Muscle of back (tissue), 13 donors: ENCODE measurements at places on chromosomes 4 and X.

DNA sequence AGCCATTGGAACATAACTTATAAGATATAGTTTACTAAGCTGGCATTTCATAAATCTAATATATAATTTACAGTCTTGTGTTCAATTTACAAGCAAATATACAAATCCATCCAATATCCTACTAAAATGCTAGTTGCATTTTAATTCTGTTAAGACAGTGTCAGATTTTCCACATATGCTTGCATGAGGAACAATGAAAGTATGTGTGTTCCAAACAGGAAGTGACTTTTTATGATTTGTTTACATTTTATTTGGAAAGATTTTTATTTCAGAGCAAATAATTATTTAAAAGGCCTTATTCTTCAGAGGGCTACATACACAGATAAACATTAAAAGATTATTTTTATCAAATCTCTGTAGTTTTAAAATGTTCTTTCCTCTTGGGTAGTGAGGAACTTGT, 130.1 kb downstream of the KLHL34 start:
- DNase-seq, result no peak

GRCh38 chr4:93748373-93749291, 79.9 kb upstream of the ATOH1 start:
- DNase-seq, result no peak

- no peak for DNase-seq
These were observed 284.8 kb upstream of the TENM3 start for GRCh38 chr4:181958446-181958845.

GRCh38 chr4:189090174-189090814, 850.4 kb upstream of the FRG1 start:
- DNase-seq, result no peak

DNA sequence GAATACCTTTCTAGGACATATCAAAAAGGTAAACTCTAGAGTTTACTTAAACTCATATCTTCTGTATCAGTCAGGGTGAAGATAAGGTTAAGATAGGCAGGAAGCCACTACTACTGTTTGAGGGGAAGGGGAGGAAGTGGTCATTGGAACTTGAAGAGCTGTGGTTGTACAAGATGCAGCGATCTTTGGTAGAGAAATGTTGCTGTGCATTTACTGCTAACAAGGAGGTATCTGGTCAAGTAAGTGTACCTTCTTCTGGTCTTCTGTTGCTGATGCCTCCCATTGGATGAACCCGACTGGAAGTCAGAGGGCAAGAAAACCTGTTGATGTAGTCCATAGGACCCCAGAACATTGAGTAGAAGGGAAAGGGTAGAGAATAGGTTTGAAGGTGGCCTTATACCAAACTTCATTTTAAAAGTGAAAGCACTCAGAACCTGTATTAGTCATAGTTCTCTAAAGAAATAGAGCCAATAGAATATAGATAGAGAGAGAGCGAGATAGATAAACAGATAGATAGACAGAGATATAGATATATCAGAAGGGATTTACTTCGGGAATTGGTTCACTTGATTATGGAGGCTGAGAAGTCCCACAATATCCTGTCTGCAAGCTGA, 47.9 kb upstream of the TSPAN5 start:
- DNase-seq, result no peak

GRCh38 chr4:1985294-1985693, 23.5 kb downstream of the NELFA start:
- DNase-seq, result no peak

GRCh38 chrX:13345438-13345837, 25.6 kb upstream of the ATXN3L start:
- no peak for DNase-seq

GRCh38 chrX:24175276-24175675, 25.7 kb downstream of the ZFX start:
- DNase-seq, result no peak
